HFF-Myc (cell line): ENCODE measurements at places on chromosomes 5 and 9.

GRCh38 chr5:65913519-65913918 lies 12.9 kb upstream of the ERBIN start:
- DNase-seq, result no peak

DNA sequence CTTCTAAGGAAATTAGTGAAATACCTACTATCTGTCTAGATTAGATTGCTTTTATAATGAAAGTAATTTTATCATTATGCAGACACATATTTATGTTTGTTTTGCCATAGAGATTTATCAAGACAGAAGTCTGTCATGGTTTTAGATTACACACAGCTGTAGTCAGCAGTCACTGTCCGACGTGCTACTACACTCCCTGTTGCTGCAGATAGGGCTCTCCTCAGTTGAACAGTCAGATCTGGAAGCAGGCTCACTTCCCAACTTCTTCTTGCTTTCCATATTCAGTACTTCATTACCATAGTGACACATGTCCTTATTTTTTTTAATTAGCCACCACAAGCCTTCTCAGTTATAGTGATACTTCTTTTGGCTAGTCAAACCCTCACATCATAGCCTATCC lies 329.9 kb upstream of the ITGA1 start:
- no peak for DNase-seq

GRCh38 chr5:59125011-59125961 lies 542.4 kb downstream of the RAB3C start:
- no peak for DNase-seq

- DNase-seq, result no peak
These were observed 430.8 kb downstream of the ARHGEF28 start for GRCh38 chr5:74056789-74057164.

GRCh38 chr5:169503886-169504285 lies 79.7 kb upstream of the SPDL1 start:
- no peak for DNase-seq

- no peak for DNase-seq
These were observed 22.6 kb downstream of the PTGS1 start for GRCh38 chr9:122393284-122393983.

- DNase-seq, result no peak
These were observed 169.4 kb downstream of the PAPPA start for GRCh38 chr9:116323012-116323411.

GRCh38 chr5:55908804-55909203 lies 57.6 kb downstream of the IL31RA start:
- no peak for DNase-seq

- no peak for DNase-seq
These were observed 116.1 kb downstream of the AP3B1 start for GRCh38 chr5:78178356-78178755.

- DNase-seq, result no peak
These were observed 800.6 kb downstream of the KCTD16 start for GRCh38 chr5:144971108-144971850.

DNA sequence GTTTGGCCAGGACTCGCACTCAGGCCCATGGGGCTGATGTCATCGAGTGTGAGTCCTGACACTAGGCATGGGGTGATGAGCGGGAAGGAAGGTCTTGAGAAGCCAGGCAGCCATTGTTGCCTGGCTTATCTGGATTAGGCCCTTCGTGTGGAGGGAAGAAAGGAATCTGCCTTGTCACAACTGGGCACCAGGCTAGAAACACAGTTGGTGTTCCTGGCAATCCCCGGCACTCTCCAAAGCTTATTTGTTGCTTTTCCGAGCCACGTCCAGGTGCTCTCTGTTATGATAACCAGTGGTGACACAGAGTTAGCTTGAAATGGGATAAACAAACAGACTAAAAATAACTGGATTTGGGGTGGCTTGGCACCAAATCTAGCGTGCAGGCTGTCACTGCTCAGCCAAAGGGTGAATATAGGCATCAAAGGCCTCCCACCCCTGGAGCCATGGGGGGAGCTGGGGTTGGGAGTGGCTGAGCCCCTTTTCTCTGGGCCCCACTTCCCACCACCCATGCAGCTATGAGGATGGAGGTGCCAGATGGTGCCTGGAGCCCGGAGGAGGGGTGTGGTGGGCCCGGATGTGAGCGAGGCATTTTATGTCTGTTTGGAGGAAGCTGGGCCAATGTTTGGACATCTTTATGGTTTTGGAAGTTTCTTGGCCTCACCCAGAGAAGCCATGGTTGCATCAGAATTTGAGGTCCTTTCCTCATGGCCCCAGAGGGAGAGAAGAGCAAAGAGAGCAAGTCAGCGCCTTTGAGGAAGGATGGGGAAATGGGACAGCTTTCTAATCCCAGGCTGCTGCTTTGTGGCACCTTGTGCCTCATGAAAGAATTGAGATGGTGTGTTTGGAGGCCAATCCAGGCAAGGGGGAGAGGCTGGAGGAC lies 98.0 kb upstream of the PITX1 start:
- no peak for DNase-seq

DNA sequence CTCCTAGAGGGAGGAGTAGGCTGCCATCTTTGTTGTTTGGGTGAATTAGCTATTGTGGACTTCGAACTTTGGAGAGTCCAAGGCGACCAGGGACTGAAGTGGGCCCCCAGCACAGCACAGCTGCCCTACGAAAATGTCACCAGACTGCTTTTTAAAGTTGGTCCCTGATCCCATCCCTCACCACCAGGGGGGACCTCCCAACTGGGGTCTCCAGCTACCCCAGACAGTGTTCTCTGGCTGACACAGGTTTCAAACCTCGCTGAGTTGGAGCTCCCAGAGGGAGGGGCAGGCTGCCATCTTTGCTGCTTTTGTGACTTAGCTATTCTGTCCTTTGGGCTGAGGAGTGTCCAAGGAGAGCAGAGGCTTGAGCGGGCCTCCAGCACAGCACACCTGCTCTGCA lies 45.7 kb upstream of the ADRB2 start:
- DNase-seq, result no peak

DNA sequence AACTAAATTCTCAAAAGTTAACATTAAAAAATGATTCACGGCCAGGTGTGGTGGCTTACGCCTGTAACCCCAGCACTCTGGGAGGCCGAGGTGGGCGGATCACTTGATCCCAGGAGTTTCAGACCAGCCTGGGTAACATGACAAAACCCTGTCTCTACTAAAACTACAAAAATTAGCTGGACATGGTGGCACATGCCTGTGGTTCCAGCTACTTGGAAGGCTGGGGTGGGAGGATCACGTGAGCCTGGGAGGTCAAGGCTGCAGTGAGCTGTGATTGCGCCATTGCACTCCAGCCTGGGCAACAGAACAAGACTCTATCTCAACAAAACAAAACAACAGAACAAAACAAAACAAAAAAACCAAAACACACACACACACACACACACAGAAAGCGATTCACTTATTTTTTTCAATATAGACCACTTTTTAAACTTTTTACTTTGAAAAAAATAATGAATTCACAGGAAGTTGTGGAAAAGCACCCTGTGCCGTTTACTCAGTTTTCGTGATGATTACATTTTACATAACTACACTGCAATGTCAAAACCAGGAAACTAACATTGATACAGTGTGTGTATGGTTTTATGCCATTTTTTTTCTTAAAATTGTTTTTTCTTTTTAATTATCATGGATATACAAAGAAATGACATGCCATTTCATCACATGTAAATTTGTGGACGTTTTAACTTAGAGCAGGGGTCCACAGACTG lies 73.7 kb downstream of the TENT4A start:
- DNase-seq, result no peak

GRCh38 chr5:100584069-100584468 lies 48.9 kb downstream of the FAM174A start:
- no peak for DNase-seq

GRCh38 chr5:68376935-68377334 lies 161.4 kb downstream of the PIK3R1 start:
- DNase-seq, result no peak

- no peak for DNase-seq
These were observed 3.8 kb downstream of the SPRY4 start for GRCh38 chr5:142320851-142321560.

- no peak for DNase-seq
These were observed 54.3 kb downstream of the MTMR12 start for GRCh38 chr5:32258424-32258823.

DNA sequence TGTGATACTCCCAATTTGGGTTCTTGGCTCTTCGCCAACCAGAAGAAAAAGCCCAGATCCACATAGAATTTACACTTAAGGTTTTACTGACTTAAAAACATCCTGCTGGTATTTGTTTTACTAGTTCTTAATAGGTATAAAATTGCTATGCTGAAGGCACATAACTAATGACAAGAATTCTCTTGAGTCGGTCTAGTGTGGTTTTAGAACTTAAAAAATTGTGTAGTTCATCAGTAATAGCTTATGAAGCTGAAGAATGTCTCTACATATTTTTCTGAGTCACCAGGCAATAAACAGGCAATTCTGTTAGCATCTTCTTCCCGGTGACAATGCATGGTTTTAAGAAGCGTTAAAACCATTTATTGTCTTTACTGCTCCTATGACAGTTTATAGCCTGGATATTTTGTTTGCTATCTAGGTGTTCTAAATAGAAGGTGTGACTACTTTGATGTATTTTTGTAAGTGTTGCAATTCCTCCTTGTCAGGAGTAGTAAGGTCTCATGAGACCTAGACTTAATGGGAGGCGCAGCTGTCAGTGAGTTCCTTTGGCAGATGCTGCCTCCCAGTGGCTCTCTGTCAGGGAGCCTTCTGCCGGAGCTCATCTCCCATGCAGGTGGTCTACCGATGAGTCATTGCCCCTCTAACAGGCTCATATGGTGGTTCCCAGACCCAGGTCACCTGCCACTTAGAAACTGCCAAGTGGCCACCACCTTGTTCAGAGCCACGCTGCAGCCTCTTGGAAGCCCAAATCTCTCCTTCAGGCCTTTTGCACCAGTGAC lies 173.8 kb downstream of the MAST4 start:
- DNase-seq, result no peak

DNA sequence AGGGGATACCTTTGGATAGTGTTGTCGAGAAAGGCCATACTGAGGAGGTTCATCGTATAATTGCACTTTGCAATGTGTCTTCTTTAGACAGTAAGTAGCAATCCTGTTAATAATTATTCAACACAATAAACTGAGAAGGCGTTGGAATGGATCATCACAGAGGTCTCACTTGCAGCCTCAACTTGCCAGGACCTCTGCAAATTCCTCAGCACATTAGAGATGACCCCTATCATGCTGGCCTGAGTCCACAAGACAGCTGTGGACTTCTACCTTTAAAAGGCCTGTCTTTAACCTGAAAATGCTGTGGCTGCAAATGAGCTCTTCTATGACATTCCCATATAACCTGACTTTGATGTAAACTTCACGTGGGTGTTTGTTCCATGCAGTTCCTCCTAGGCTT lies 14.1 kb downstream of the SH3TC2 start:
- DNase-seq, result no peak

DNA sequence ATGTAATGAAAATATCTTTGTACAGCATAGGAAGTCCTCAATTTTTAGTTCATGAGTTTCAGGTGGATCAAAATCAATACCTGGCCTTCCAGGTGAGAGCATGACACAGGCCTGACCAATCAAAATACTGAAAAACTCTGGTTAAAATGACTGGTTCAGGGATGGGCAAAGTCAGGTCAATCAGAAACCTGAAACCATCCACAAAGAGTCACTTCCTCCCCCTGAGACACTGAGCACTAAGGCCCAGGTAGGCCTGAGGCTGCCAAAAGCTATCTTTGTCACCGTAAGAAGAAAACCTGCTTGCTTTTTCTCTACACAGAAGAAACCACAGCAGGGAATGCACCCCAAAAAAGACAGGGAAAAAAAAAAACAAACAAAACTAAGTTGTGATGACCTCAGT lies 444.8 kb downstream of the TLR4 start:
- DNase-seq, result no peak

DNA sequence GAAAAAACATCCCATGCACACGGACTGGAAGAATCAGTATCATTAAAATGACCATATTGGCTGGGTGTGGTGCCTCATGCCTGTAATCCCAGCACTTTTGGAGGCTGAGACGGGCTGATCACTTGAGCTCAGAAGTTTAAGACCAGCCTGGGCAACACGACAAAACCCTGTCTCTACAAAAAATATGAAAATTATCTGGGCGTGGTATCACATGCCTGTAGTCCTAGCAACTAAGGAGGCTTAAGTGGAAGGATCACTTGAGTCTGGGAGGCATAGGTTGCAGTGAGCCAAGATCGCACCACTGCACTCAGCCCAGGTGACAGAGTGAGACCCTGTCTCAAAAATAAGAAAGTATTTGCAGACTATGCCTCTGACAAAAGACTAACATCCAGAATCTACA lies 68.4 kb downstream of the TTC39B start:
- no peak for DNase-seq

DNA sequence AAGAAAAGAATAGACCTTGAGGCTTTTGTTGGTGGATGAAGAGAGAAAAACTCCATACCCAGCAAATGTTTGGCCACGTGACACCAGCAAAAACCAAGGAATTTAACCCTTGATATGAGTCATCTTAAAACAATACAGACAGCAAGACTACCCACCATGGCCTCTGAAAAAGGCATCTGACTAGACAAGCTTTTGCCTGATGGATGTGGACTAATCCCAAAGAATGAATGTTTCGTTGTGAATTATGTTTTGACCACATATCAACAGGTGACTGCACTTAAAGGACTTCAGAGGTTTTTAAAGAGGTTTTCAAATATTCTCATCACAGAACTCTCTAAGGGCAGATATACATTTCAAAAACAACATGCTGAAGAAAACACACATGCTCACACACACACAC lies 33.0 kb upstream of the SLC1A3 start:
- peak; percentile 46 for DNase-seq

DNA sequence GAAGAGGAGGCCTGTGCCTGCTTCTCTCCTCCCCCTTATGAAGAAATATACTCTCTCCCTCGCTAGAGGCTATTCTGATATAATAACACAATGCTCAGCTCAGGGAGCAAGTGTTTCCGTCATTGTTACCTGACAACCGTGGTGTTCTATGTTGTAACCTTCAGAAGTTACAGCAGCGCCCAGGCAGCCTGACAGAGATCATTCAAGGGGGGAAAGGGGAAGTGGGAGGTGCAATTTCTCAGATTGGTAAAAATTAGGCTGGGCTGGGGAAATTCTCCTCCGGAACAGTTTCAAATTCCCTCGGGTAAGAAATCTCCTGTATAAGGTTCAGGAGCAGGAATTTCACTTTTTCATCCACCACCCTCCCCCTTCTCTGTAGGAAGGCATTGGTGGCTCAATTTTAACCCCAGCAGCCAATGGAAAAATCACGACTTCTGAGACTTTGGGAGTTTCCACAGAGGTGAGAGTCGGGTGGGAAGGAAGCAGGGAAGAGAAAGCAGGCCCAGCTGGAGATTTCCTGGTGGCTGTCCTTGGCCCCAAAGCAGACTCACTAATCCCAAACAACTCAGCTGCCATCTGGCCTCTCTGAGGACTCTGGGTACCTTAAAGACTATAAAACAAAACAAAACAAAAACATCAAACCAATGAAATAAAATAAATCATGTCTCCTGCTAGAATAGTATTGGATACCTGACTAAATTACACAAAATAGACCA lies 1.3 kb downstream of the TMEM174 start:
- DNase-seq, result no peak

DNA sequence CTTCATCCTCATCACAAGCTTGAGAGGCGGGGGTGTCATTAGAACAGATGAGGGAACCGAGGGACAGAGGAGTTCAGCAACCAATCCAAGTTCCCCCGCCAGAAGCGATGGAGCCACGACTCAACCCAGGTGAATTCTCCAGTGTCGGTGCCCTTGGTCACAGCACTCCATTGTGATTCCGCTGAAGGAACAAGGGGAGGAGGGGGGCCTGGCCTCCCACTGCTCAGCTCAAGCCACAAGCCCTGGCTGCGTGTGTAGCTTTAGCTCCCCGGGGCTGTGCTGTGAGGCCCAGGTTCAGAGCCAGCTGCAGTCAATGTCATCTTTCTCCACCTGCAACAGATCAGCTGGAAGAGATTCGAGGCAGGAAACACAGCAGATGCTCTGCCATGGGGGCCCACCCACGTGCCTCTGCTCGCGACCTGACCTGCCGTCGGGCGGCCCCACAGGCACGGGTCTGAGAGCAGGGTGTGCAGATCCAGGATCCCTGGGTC lies 72.6 kb downstream of the GTF3C4 start:
- no peak for DNase-seq
